Small intestine (tissue), 16 donors: ENCODE measurements at places on chromosomes 4 and X.

DNA sequence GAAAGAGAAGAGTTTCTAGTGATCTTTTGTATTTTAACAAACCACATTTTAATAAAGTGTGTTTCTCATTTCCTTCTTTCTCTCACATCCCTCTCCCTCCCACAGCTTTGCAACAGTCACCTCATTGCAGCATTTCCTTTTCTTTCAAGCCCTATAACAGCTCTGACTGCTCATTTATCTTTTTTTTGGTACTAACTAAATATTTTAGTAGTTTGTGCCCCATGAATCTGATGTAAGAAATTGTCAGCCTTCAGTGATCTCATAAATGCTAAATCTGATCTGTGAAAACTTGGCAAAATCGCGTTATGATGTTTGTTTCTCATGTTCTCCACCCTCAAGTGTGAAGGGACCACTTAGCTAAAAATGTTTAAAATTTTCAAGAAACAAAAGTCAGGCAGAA lies 258.5 kb upstream of the SLIT2 start:
- no peak for DNase-seq

- DNase-seq: no peak
Observed at GRCh38 chrX:152619897-152620296, 17.8 kb upstream of the GABRQ start.

DNA sequence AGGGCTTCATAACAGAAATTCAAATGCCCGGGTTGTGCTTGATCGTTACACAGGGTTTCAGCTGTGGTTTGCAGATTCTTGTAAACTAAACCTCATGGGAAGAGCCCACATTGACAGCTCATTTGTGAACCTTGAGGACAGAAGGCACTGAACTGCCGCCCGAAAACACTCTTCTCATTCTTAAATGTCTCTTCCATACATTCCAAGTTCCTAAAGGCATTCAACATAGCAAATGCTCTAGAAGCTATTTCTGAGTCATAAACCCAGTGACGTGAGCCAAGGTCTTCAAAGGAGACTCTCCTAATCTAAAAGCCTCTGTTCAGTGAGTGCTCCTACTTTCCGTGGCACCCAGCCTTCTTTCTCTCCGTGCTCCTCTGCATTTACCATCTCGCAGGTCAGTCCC lies 737.8 kb upstream of the FRG1 start:
- DNase-seq: peak; percentile 1

DNA sequence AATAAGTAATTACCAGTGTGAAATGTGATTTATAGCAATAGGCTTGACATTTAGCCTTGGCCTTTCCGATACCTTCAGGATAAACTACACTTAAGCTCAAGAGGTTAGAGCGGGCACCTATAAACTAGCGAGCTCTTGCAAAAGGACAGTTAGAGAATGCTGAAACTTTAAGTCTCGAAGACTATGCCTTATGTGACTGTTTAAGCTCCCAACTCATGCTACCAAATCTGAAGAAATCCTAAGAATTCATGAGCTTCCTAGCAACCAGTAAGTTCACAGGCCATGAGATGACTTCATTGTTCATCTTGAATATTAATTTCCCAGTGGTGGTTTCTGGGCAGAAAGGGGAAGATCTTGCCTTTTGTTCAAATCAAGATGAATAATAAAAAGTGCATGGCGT lies 4.7 kb downstream of the STOX2 start:
- no peak for DNase-seq

GRCh38 chr4:168163106-168163505 lies 70.8 kb downstream of the ANXA10 start:
- no peak for DNase-seq

DNA sequence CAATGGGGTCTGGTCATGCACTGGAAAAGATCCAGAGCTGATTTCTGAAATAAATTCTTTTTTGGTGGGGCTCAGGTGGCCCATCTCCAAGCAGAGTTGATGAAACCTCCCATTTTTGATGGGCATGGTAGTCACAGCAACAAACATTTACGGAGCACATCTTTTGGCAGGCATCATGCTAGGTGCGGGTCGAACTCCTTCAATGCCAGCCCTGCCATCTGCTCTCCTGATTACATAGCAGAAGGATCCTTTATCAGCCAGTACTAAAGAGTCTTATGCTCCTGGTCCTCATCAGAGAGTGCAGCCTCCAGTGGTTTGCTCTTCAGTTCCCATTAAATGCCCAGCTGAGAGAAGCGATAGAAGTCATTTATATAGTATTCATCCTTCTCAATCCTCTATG lies 121.7 kb downstream of the GRXCR1 start:
- no peak for DNase-seq

DNA sequence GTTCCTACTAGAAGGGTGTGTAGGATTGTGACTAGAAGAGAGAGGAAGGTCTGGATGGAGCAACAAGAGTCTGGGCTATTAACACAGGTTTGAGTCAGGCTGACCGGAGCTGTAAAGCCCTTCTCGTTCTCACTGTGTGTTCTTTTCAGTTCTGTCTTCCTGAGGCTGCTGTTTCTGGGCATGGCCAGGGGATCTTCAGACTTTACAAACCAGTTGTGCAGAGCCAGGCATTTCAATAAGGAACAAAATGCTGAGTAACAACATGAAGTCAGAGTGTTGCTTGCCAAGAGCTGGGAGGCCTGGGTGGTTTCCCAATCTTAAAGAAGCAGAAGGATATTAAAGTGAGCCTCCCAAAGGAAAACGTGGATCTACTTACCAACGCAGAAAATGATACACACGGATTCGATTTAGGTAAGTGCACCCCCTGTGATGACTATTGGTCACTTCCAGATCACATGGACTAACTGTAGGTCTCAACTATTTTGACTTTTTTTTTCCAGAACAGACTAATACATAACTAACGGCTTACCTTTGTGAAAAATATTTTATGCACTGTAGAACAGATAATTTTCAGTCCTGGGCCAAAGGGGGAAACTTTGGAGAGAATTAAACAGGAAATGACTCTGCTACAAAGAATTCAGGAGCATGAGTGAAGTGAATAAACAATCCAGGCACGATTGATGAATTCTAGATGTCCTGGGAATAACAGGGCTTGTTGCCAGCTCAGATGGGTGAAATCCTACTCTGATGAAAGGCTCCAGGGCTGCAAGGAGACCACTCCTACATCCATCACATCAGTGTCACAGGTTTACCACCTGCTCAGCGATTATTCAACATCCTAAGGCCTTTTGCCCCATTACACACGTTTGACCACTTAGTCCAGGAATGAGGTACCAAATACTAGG lies 94.5 kb downstream of the ANXA3 start:
- peak; percentile 25 for DNase-seq

GRCh38 chr4:143391261-143391660 lies 54.6 kb downstream of the GAB1 start:
- no peak for DNase-seq

- no peak for DNase-seq
Observed at GRCh38 chrX:7709845-7710244, 133.1 kb upstream of the VCX start.

GRCh38 chr4:107060388-107060787 lies 24.3 kb upstream of the DKK2 start:
- no peak for DNase-seq

GRCh38 chr4:67333664-67334063 lies 211.6 kb downstream of the CENPC start:
- DNase-seq: no peak

DNA sequence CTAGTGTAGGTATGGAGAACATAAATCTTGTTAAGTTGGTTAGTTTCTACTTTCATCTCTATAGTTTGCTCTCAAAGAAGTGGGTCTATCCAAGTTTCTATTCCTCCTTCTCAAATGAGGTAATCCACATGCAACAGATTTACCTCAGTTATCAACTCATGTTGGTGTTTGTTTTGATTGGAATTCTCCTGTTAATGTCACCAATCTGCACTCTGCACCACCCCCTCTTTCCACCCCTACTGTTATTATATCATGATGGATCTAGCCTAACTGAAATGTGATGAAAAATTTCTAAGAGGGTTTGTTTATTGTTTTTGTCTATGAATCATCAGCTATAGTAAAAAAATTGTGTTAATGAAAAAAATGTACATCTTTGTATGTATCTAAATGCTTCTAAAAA lies 66.1 kb downstream of the AGTR2 start:
- no peak for DNase-seq

DNA sequence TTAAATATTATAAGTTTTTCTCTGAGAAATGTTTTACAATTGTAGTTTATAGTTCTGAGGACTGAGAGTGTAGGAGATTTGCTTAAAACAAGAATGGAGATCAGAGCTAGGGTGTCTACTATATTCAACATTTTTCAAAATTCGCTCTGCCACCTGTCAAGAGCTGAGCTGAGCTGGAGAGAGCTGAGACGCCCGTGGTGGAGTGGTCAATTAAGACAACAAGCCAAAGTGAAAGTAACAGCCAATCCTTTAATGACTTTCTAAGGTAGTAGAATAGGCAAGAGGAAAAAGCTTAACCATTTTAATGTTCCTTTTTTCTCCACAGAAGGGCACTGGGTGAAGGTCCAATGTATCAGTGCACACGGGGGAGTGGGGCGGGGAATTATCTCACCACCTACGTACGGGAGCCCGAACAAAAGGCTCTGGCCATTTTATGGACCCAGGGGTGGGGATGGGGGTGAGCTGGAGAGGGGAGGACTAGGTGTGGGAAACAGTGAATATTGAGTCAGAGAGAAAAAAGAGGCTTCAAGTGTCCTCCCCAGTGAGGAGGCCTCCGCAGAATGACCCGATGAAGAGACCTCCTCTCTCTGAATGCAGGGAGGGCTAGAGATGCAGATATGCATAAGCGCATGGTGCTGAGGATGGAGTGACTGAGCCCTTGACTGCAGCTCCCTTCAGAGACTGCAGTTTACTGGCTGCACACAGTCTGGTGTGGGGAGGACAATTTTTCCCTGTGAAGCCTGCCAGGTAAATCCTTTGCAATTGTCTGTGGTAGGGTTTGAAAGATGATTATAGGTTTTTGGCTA lies 60.8 kb downstream of the SPCS3 start:
- DNase-seq: no peak

DNA sequence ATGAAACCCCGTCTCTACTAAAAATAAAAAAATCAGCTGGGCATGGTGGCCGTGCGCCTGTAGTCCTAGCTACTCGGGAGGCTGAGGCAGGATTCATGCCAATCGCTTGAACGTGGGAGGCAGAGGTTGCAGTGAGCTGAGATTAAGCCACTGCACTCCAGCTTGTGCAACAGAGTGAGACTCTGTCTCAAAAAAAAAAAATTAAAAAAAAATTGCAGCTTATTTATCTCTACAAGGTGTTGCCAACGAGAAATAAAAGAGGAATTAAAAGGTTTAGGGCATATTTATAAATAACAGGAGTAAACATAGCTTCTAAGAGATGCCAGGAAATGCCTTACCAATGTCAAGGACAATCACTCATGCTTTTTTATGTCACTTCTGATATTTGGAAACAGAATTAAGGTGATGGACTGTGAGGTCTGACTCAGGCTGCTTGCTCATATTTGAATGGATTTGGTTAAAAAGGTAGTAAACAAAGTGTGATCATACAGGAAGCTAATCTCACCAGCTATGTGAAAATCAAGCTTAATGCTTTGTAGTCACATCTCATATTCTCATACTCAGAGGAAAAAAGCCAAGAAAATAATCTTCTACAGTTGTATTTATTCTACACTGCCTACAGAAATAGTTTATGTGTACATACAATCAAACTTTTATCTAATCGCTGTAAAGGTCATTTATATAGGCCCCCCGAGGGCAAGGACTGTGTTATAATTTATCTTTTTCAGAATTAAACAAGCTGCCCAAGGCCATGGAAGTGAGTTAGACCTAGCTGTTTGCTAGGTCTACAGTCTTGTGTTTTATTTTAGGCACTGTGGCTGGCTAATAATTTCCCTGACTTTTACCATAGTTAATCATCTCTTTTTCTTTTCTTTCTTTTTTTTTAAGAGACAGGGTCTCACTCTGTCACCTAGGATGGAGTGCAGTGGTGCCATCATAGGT lies 61.1 kb upstream of the RBMX start:
- no peak for DNase-seq

- DNase-seq: no peak
Observed at GRCh38 chrX:3351276-3351675, 4.8 kb upstream of the MXRA5 start.

DNA sequence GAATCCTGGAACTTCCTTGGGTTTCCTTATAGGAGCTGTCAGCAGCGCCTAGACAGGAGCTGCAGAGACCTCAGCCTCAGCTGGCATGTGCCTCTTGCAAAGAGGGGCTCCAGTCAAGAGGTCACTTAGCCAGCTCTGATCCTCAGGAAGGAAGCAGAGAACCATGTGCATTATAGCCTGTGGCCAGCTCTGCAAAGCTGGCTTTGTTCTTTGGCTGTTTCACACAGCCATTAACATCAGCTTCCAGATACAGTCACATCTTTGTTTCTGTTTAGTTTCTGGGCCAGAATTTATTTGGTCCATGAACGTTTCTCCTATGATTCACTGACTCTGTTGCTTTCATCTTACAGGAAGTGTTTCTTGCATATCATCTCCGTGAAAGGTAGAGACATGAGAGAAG lies 92.4 kb downstream of the CC2D2A start:
- DNase-seq: no peak

GRCh38 chrX:112662559-112663427 lies 16.9 kb downstream of the LHFPL1 start:
- DNase-seq: no peak

DNA sequence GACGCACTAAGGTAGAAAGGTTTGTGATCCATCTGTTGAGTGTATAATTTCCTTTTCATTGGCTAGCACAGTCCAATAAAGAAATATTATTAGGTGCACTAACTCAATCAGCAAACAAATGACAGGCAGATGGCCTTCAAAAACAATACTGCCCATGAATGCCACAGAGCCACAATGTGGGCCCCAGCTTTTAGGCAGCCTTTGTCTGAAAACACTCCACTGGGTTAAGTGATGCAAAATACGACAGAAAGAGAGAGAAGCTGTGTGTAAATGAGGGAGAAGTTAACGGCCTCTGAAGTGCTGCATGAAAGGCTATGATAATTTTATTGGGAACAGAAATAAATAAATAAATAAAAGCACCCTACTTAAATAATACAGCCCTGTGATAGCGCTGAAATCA lies 274.6 kb downstream of the NKX6-1 start:
- no peak for DNase-seq

DNA sequence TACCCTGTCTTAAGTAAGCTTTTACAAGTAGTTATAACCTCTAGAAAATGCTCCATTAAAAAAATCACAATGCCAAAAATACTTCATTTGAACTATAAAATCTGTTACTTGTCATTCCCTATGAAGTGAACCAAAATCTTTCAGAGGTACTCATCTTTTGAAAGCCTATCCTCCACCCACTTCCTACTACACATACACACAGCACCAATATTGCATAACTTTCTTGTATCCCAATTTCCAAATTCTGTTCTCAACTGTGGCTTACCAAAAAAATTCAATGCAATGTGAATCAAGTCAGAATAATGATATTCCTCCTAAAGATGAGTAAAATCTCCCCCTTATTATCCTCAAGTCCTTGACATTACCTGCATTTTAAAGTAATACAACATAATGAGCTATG lies 15.9 kb downstream of the DHX15 start:
- DNase-seq: no peak

GRCh38 chr4:108317377-108317776 lies 148.6 kb upstream of the LEF1 start:
- no peak for DNase-seq

- DNase-seq: no peak
Observed at GRCh38 chr4:90996813-90997212, 869.6 kb downstream of the CCSER1 start.

GRCh38 chr4:62881210-62881609 lies 1528.0 kb downstream of the TECRL start:
- no peak for DNase-seq

- no peak for DNase-seq
Observed at GRCh38 chr4:42278709-42279324, 118.5 kb upstream of the SHISA3 start.
